ENCODE measurements at places on chromosomes 16 and 17. TPM values are rescaled to one million over a fixed set of nuclear protein-coding genes. Genes with fewer than 3 reads are reported as not detected.
A peak's percentile ranks its signal among the peaks of the same experiment; 100 is the strongest.

Gene MFSD6L
- 0.20 TPM for polyA plus RNA-seq

Gene ITGB3
- 15.1 TPM for polyA plus RNA-seq

GRCh38 chr17:42681976-42682721 is at the start of gene CNTNAP1:
Gene CNTNAP1 (plus strand): TSS chr17:42682531. CDS start chr17:42682830, 299 bp downstream.
- peak; percentile 78 for DNase-seq

Gene INCA1
- 6.8 TPM for polyA plus RNA-seq

- DNase-seq = no peak
These were observed 23.7 kb upstream of the PMFBP1 start for GRCh38 chr16:72195609-72196008.

- DNase-seq = peak; percentile 90
These were observed 22.5 kb downstream of the CCR7 start for GRCh38 chr17:40542558-40543411.
